ENCODE measurements at places on chromosomes 7 and 10. TPM values are rescaled to one million over a fixed set of nuclear protein-coding genes. Genes with fewer than 3 reads are reported as not detected.

Gene DGKI
- total RNA-seq, result 1.4 TPM

Gene IGFBP1
- total RNA-seq, result not detected

Gene ADRB1
- total RNA-seq, result 0.56 TPM

Gene CPXM2
- total RNA-seq, result not detected

Gene CAV2
- total RNA-seq, result 171 TPM

Gene OR6V1
- not detected for total RNA-seq

Gene GDF10
- not detected for total RNA-seq

Gene MCMBP
- total RNA-seq, result 71.0 TPM

Gene TMEM168
- total RNA-seq, result 32.5 TPM

Gene TMEM196
- not detected for total RNA-seq

Gene SUGCT
- total RNA-seq, result 20.2 TPM

Gene ACSL5
- 0.68 TPM for total RNA-seq

Gene CLDN4
- total RNA-seq, result 0.28 TPM

Gene LEP
- total RNA-seq, result not detected

Gene NKX2-3
- total RNA-seq, result not detected

Gene NME8
- 1.5 TPM for total RNA-seq

Gene C10orf95
- 0.49 TPM for total RNA-seq

Gene OR6B1
- not detected for total RNA-seq

Gene ADAM12
- total RNA-seq, result 3.1 TPM

Gene OPN1SW
- not detected for total RNA-seq

Gene DHX32
- total RNA-seq, result 45.6 TPM

Gene CALML3
- total RNA-seq, result 0.25 TPM

Gene CUZD1
- 1.1 TPM for total RNA-seq

Gene SDK1
- 1.5 TPM for total RNA-seq

Gene TAS2R41
- not detected for total RNA-seq

Gene APBB1IP
- total RNA-seq, result not detected

Gene ZNF365
- total RNA-seq, result 2.9 TPM
